Lung (tissue), 17 donors: ENCODE measurements at places on chromosomes 1 and 21. TPM values are rescaled to one million over a fixed set of nuclear protein-coding genes. Genes with fewer than 3 reads are reported as not detected.

GRCh38 chr1:29290414-29290985, 54.2 kb downstream of the PTPRU start:
- no peaks in the 10 kb centered on the region for H3K4me1 ChIP-seq
- no peak for DNase-seq
- H3K4me3 ChIP-seq = no peak overlapping the region
- no peak overlapping the region for H3K27ac ChIP-seq

GRCh38 chr21:14762734-14763694, 216.9 kb upstream of the SAMSN1 start:
- H3K27ac ChIP-seq = no peak overlapping the region
- H3K4me1 ChIP-seq = no peaks in the 10 kb centered on the region
- H3K27me3 ChIP-seq = no peaks in the 10 kb centered on the region
- no peak overlapping the region for H3K4me3 ChIP-seq
- H3K36me3 ChIP-seq = no peaks in the 10 kb centered on the region
- DNase-seq = peak; percentile 2

Gene ZYG11A
- total RNA-seq = 0.20 TPM

DNA sequence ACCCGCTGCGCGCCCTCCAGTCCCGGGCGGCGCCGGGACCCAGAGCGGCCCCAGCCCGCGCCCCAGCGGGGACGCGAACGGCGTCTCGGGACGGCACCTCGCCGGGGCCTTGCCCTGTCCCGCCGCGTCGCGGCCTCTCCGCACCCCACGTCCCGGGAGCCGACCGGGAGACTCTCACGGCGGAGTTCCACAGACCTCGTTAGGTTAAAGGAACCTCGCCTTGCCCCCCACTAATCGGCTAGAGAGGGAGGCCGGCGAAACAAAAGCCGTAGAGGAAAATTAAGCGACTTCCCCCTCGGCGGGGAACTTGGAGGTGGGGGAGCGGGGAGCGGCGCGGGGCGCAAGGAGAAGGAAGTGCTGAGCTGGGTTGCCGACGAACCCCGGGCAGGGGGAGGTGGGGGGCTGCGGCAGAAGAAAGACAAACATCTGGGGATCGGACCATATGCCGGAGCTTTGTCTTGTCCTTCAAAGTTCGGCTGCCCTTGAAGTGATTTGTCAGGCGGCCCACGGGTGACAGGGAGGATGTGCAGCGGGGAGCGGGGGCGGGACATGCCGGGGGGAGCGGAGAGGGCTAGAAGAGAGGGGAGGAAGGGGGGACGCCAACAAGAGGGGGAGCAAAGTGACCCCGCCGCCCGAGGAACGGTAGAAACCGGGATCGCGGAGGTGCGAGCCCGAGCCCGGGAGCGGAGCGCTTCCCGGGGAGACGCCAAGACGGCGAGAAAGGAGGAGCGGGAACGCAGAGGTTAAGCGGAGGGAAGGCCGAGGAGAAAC, 120.0 kb upstream of the RRP15 start:
- H3K4me1 ChIP-seq = no peaks in the 10 kb centered on the region
- H3K4me3 ChIP-seq = peak overlapping the region; percentile 23
- H3K27me3 ChIP-seq = peaks cover 92% of the 10 kb centered on the region

Gene HSD3B2
- total RNA-seq = 1.6 TPM

Gene CFHR2
- total RNA-seq = 0.28 TPM

- H3K27ac ChIP-seq = no peak overlapping the region
- H3K4me3 ChIP-seq = no peak overlapping the region
- no peak for DNase-seq
- no peaks in the 10 kb centered on the region for H3K4me1 ChIP-seq
- peaks cover 9% of the 10 kb centered on the region for H3K36me3 ChIP-seq
- H3K27me3 ChIP-seq = no peaks in the 10 kb centered on the region
Observed at GRCh38 chr1:52424231-52424636, 19.8 kb downstream of the PRPF38A start.

GRCh38 chr1:247924868-247925267, at the start of gene OR2AJ1:
Gene OR2AJ1, plus strand, starts transcription at chr1:247924889. Its CDS starts 8,880 bp downstream, at chr1:247933769.
- no peaks in the 10 kb centered on the region for H3K36me3 ChIP-seq
- no peak within 1 kb of the TSS for H3K4me3 ChIP-seq

DNA sequence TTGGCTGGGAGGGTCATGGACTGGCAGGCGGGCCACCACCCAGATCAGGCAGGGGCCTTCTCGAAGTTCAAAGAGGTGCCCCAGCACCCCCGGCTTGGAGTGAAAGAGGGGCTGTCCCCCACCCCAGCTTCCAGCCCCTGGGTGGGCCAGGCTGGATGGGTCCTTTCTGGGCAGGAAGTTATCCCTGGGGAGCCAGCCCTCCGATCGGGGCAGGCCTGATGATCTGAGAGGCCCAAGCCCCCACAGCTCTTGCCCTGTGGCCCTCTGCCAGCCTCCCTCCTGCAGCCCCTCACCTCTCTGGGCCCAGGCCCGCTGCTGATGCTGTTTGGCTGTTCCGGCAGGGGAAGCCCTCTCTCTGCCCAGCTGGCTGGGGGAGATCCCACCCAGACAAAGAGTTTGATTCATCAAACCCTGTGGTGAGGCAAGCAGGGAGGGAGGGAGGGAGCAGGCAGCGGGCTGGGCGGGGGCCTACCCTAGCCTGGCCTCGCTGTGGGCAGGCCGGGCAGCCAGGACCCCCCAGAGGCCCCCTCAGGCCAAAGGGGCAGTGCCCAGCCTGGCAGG, 2.5 kb downstream of the ARHGEF19 start:
- no peaks in the 10 kb centered on the region for H3K27me3 ChIP-seq
- H3K36me3 ChIP-seq = no peaks in the 10 kb centered on the region
- no peak overlapping the region for H3K27ac ChIP-seq
- no peak for DNase-seq

Gene ANGPTL3
- not detected for total RNA-seq

GRCh38 chr1:110687250-110687649, 12.5 kb upstream of the KCNA3 start:
- no peak overlapping the region for H3K4me3 ChIP-seq
- H3K27ac ChIP-seq = no peak overlapping the region
- H3K36me3 ChIP-seq = no peaks in the 10 kb centered on the region
- peaks cover 2% of the 10 kb centered on the region for H3K27me3 ChIP-seq

Gene ADAMTS1
- 99.7 TPM for total RNA-seq

- no peaks in the 10 kb centered on the region for H3K36me3 ChIP-seq
- H3K27ac ChIP-seq = no peak overlapping the region
- no peaks in the 10 kb centered on the region for H3K4me1 ChIP-seq
- no peak overlapping the region for H3K4me3 ChIP-seq
- DNase-seq = no peak
Observed at GRCh38 chr1:68958958-68959357, 462.1 kb upstream of the DEPDC1 start.

Gene MAEL
- total RNA-seq = not detected

DNA sequence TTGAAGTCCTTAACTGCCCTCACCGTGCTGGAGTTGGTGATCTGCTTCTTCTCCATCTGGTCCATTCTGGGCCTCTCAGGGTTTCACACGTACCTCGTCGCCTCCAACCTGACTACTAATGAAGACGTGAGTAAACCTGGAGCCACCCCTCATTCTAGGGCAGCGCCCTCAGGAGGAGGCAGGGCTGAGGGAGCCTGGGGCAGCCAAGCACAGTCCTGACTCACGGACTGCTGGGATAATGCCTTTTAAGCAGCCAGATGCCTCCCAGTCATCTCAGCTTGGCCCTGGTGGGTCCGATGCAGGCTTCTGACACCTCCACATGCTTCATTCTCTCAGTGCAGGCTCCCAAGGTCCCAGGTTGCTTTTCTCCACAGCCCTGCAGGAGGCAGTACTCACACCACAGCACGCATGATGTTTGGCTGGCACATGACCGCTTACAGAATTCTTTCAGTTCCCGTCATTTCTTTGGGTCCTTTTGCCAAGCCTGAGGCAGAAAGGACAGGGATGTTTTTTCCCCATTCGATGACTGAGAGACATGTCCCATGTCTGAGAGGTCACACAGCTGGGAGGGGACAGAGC, 11.8 kb upstream of the SFN start:
- no peaks in the 10 kb centered on the region for H3K27me3 ChIP-seq
- H3K4me1 ChIP-seq = peaks cover 11% of the 10 kb centered on the region
- no peak overlapping the region for H3K27ac ChIP-seq
- H3K4me3 ChIP-seq = no peak overlapping the region
- DNase-seq = no peak

Gene CHI3L2
- 30.1 TPM for total RNA-seq

DNA sequence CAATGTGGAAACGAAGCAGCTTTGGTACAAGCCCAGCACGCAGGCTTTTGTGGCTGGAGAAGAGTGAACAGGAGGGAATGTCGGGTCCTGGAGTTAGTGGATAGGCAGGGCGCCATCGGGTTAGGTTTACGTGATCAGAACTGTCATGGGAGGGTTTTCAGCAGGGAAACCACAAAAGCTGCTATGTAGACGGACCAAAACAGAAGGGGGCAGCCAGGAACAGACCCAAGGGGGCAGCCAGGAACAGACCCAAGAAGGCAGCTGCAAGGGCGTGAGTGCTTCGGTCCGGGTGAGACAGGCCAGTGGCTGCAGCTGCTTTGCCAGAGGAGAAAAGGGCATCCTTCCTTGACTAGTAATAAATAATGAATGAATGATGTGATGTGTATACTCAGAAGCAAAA, 77.5 kb upstream of the KIF1B start:
- H3K4me1 ChIP-seq = no peaks in the 10 kb centered on the region
- no peak overlapping the region for H3K27ac ChIP-seq
- no peak for DNase-seq
- no peak overlapping the region for H3K4me3 ChIP-seq
- H3K27me3 ChIP-seq = no peaks in the 10 kb centered on the region

DNA sequence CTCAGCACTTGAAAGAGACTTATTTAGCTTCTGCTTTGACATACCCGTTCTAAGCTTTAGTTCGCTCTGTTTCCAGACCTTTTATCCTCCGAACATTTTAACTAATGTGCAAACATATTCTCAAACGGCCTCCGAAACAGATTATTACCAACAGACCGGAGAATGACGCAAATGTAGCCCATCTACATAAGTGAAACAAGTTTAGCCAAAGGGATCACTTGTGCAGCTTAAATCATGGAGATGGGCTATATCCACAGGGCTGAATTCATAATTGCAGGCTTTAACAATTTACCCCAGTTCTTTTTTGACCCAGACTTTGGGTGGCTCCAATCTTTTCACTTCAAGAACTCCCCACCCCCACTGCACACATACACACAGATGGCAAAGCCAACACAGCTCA, 119.7 kb downstream of the KCNH1 start:
- H3K4me1 ChIP-seq = no peaks in the 10 kb centered on the region
- DNase-seq = no peak
- H3K4me3 ChIP-seq = no peak overlapping the region
- no peaks in the 10 kb centered on the region for H3K27me3 ChIP-seq
- H3K27ac ChIP-seq = no peak overlapping the region

Gene SYF2
- total RNA-seq = 29.7 TPM

DNA sequence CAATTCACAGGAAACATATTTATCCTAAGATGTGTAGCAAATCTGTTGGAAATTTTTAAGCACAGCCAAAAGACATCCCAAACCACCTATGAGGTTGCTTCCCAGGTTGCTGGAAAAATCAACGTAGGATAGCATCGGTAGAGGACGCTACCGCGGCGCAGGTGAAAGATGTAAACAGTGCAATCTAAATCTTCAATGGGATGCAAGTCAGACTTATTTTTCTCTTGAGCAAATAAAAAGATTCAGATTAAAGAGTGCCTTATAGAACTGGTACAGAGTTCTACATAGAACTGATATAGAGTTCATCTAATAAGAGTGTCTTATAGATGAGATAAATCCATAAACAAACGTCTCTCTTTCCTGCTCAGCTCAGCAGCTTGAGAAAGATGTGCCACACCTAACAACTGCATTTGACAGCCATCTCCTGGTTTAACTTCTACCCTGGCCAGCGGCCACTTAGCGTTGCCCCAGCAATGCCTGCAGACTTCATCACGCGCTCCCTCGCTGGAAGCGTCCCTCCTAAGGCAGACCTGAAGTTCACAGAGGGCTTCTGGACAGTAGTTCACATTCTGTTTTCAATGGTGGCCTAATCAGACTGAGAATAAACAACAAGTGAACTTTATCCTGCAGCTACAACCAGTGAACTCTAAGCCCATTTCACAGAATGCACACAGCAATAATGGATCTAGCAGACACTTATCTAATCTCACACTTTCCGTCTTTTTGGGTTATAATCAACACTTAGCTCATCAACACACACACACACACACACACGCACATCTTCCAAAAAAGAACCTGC, 164.5 kb downstream of the TOMM20 start:
- no peak overlapping the region for H3K4me3 ChIP-seq
- peaks cover 44% of the 10 kb centered on the region for H3K4me1 ChIP-seq
- no peak for DNase-seq
- H3K36me3 ChIP-seq = no peaks in the 10 kb centered on the region
- H3K27ac ChIP-seq = peak overlapping the region; percentile 83

Gene TRIM62
- 4.2 TPM for total RNA-seq

Gene TMEM51
- total RNA-seq = 7.7 TPM

- no peak for DNase-seq
- H3K27me3 ChIP-seq = peaks cover 6% of the 10 kb centered on the region
- H3K4me1 ChIP-seq = peaks cover 5% of the 10 kb centered on the region
- H3K36me3 ChIP-seq = no peaks in the 10 kb centered on the region
- no peak overlapping the region for H3K4me3 ChIP-seq
Observed at GRCh38 chr21:31874812-31875212, 2.0 kb downstream of the HUNK start.

Gene OR2AK2
- not detected for total RNA-seq

DNA sequence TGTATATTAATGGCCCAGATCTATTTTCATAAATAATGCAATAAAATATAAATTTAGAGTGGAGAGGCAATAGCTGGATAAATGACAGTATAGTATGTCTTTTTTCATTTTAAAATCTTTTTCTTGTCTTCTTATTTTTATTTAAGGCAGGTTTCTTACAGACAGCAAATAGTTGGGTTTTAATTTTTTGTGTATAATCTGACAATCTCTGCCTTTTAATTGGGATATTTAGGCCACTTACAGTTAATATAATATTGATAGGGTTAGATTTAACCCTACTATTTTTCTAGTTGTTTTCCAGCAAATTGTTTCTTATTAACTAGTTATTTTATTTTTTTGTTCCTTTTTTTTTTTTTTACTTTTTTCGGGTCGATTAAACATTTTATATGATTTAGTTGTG, 23.3 kb upstream of the KCTD3 start:
- H3K27ac ChIP-seq = no peak overlapping the region
- no peak for DNase-seq
- H3K36me3 ChIP-seq = no peaks in the 10 kb centered on the region
- H3K4me1 ChIP-seq = no peaks in the 10 kb centered on the region
- H3K4me3 ChIP-seq = no peak overlapping the region
- no peaks in the 10 kb centered on the region for H3K27me3 ChIP-seq

DNA sequence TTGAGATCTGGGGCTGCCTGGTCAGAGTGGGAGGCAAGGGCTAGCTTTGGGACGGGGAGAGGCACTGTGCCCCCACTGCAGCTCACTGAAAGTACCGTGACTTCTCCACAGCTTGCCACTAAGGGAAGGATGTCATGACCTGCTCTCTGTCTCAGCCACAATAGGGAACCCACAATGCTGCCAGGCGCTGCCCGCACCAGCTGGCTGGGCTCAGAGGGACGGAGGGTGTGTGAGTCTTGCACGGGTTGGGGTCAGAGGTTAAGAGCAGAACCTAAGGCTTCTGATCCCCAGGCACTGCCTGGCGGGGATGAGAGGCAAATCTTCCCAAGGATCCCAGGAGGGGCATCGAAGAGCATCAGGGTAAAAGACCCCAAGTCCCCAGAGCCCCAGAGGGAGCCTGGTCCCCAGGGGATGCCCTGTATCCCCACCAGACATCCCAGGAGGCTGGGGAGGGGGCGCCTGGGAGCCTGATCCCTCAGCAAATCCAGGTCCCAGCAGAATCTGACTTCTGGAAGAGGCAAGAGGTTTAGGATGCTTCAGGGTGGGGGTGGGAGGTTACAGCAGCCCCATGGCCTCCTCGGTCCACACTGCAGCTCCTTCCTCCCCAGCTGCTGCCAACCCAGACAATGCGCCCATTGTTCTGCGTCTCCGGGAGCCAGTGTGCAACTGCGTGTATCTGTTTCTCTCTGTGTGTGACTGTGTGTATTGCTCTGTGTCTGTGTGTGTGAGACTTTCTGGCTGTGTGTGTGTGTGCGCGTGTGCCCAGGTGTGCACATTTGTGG, 2.0 kb upstream of the MARCKSL1 start:
- DNase-seq = peak; percentile 55
- H3K36me3 ChIP-seq = peaks cover 6% of the 10 kb centered on the region
- H3K4me1 ChIP-seq = peaks cover 22% of the 10 kb centered on the region
- H3K27me3 ChIP-seq = no peaks in the 10 kb centered on the region
